ENCODE measurements at places on chromosomes 4 and X. TPM values are rescaled to one million over a fixed set of nuclear protein-coding genes. Genes with fewer than 3 reads are reported as not detected.

DNA sequence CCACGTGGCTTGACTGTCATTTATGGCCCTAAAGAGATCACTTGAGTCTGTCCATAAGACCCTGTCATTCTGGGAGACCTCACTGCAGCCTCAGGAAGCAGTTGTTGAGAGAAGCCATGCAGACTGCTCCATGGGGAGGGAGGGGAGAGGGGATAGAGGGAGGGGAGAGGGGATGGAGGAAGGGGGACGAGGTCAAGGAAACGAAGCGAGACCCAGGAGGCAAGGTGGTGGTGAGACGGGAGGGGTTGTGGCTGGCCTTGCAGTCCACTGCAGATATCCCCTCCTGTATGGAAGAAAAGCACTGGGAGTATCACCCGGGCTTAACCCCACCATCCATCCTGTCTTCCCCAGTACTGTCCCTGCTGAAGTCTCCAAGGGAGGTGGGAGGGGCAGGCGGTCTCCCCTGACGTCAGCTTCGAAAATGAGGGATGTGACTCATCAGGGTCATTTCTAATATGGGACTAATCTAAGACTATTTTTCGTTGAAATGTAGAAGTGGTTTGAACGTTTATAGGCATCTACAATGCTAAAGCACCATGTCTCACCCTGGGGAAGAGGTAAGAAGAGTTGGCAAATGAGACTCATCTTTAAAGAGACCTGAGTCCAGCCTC lies 5.6 kb downstream of the TMEM255A start:
- H3K27ac ChIP-seq = no peak overlapping the region
- peaks cover 21% of the 10 kb centered on the region for H3K27me3 ChIP-seq
- H3K4me3 ChIP-seq = no peak overlapping the region
- H3K36me3 ChIP-seq = no peaks in the 10 kb centered on the region
- DNase-seq = no peak

- no peak overlapping the region for H3K4me3 ChIP-seq
- no peak for DNase-seq
- no peak overlapping the region for H3K27ac ChIP-seq
- H3K27me3 ChIP-seq = no peaks in the 10 kb centered on the region
Observed at GRCh38 chr4:161937596-161937995, 226.2 kb downstream of the FSTL5 start.

DNA sequence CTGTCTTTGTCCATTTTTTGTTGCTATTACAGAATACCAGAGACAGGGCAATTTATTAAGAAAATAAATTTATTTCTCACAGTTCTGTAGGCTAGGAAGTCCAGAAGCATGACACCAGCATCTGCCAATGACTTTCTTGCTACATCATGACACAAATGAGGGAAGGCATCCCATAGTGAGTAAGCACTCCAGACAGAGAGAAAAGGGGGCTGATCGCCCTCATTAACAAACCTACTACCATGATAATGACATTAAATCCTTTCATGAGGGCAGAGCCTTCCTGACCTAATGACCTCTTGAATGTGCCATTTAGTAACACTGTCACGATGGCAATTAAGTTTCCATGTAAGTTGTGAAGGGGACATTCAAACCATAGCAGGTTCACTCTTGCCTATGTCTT lies 20.1 kb downstream of the CCDC149 start:
- no peaks in the 10 kb centered on the region for H3K36me3 ChIP-seq
- peaks cover 9% of the 10 kb centered on the region for H3K4me1 ChIP-seq
- H3K27ac ChIP-seq = no peak overlapping the region
- no peak for DNase-seq
- no peak overlapping the region for H3K4me3 ChIP-seq

- H3K4me1 ChIP-seq = peaks cover 13% of the 10 kb centered on the region
- peak overlapping the region; percentile 39 for H3K27ac ChIP-seq
- peaks cover 70% of the 10 kb centered on the region for H3K36me3 ChIP-seq
- H3K27me3 ChIP-seq = no peaks in the 10 kb centered on the region
- peak overlapping the region; percentile 32 for H3K4me3 ChIP-seq
- DNase-seq = peak; percentile 64
Observed at GRCh38 chr4:54005475-54005874, 58.9 kb downstream of the CHIC2 start.

Gene NEUROG2
- total RNA-seq = not detected

Gene TRO
- 15.0 TPM for total RNA-seq

Gene IQCM
- not detected for total RNA-seq

All from GM23248 (cell line).